Kidney tubule cell (primary cell): ENCODE measurements at places on chromosomes 2 and 18.

DNA sequence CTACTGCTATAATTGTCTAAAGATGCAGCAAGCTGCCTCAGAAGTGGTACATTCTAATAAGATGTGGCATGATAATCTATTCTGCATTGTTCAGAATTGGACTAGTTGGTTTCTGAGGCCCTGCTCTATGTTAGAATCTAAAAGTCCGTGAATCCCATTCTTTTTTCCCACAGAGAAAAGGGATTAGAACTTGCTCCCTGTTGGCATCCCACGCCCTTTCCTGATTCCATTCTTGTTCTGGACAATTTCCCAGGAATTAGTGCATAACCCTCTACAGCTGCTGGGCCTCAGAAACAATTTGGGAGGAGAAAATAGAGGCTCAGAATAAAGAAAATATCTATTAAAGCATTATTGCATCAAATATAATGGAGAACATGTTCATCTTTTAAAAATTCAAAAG is 282.7 kb downstream of the NRXN1 start:
- DNase-seq = no peak

GRCh38 chr18:57698571-57699276 is 77.1 kb upstream of the NARS1 start:
- DNase-seq = peak; percentile 18

- DNase-seq = peak; percentile 89
These were observed 111.6 kb downstream of the AGAP1 start for GRCh38 chr2:235605312-235606003.

DNA sequence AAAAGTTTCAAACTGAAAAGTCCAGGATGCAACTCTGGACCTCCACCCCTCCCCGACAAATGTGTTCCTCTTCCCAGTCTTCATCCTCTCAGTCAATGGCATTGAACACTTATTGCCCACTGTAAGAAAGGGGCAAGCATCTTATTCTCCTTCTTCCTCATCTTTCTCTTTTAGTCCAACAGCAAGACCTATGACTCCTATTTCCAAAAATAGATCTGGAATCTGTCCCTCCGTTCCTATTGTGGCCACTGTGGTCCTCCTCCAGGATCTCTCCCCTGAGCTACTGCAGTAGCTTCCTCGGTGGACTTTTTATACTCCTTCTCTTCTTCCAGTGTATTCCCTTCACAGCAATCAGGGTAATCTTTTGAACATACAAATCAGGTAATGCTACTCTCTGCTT is 28.0 kb upstream of the ARHGAP25 start:
- no peak for DNase-seq

- no peak for DNase-seq
These were observed 16.2 kb downstream of the C2orf76 start for GRCh38 chr2:119350311-119350998.

- DNase-seq = no peak
These were observed 14.3 kb upstream of the PTH2R start for GRCh38 chr2:208392300-208392699.

DNA sequence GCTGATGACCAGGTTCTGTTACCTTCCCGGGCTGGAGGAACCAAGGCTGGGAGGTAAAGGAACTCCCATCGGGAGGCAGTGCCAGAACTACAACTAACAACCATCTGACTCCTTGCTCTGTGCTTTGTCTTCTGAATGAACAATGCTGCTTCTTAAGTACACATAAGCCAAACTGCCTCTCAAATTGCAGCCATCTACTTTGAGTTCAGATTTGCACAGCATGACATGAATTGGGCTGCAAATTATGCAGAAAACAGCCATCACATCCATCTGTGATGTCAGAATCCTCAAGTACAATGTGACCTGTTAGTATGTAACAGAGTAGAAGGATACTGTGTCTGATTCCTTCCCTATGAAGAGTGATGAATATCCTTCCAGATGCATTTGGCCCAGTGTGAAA is 290.6 kb downstream of the ZNF521 start:
- DNase-seq = no peak

DNA sequence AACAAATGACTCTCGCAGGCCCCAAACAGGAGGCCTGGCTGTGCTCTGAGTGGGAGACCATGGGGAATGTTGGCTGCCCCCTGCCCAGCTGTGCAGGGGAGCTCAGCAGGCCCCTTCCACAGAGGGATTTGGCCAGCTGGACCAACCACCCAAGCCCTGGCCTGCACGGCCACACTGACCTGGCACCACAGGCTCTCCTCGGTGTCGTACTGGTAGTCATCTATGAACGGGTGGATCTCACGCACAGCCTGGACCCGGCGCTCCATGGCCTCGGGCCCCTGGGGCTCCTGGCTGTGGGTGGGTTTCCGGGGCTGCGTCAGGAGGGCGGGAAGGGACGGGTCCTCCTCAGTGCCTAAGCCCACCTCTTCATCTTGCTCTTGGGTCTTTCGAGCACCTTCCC is 74.5 kb downstream of the POLR1A start:
- no peak for DNase-seq

DNA sequence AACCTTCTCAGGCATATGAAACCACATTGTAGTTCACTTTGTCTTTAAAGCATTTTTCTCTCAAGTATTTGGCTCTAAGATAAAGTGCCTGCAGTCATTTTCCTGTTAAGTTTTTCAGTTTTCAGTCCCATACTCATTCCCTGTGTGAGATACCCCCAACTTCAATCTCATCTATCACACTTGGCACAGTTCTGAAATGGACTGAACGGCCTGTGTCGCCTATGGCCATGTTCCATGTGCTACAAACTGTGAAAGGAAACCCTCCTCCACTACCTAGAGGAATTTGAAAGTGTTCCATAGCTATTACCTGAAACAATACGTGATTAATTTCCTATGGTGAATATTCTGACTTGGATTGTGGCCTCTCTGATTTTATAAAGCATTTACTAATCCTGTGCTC is 319.1 kb downstream of the CTNNA2 start:
- no peak for DNase-seq

GRCh38 chr2:71309-72035 is 25.2 kb upstream of the FAM110C start:
- DNase-seq = peak; percentile 67

- no peak for DNase-seq
These were observed 37.6 kb downstream of the CRACDL start for GRCh38 chr2:98898423-98898841.

DNA sequence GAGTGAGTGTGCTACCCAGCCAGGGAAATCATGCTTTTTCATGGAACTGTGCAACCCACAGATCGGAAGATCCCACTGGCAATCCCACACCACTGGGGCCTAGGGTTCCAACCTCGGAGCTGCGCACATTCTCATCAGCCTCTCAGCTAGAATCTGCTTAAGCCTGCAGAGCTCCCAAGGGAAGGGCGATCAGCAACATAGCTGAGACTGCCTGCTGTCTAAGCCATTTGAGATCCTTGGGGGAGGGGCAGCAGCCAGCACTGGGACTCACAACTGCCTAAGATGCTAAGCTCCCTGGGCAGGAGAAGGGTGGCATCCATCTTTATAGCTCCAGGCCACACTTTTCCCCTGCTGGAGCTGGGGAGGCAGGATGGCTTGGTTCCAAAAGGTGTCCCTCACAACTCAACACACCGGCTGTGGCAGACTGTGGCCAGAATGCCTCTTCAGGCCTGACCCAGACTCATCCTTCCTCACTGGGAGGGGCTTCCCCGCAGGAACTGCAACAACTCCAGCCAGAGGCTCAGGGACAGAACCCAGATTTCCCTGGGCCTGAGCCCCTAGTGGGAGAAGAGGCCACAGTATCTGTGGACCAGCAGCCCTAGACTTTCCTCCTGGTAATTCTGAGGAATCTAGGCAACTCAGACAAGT is 1133.3 kb upstream of the PIK3C3 start:
- no peak for DNase-seq

GRCh38 chr2:30511122-30512083 is 64.4 kb downstream of the LCLAT1 start:
- DNase-seq = peak; percentile 32

DNA sequence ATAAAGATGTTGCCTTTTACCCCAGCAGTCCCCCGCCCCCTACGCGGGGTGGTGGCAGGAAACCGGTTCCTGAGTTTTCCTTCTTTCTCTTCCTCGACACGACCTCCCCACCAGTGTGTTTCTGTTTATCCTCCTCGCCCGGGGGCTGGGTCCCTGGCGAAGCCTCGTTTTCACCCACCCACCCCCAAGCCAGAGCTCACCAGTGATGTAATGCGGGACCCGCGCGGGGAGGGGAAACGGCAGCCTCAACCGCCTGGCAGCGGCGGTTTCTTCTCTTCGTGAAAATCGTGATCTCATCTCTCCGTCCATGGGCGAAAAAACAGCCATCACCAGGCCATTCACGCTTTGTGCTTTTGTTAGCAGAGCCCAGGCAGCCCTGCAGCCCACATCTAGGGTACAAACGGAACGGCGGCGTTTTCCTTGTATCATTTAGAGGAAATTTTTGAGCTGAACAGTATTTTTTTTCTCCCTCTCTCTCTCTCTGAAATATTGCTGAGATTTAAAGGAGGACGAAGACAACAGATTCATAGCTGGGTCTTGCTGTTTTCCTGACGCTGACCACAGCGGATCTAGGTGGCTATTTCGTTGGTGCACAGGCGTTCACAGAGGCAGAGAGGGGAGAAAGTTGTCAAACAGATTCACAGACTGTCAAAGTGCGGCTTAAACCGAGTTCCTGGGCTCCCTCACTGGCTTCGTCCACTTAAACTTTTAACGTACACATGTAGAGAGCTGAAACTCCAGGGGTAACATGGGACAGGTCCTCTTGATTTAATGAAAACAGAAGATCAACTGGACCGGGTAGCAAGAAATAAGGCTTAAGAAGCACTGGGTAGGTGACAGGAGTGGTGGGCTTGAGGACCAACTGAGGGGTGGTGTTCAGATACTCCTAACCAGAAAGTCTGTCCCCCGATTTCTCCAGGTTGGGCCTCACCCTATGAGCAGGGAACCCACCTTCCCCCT is 21.9 kb upstream of the PAX3 start:
- peak; percentile 41 for DNase-seq

DNA sequence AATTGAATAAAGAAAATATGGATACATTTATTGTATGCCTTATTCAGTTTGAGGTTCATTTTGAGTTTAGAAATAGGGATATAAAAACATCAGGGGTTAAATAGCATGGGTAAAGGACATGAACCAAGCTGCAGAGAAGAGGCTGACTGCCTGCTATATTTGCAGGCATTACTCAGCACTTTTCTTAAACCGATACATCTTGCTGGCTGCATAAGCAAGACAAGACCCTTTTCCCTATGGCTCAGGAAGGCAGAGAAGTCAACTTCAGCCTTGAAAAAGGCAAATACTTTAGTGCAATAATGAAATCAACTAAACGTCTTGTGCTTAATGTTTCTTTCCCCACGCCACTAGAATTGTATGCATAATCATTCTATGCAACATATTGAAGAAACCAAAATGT is 36.4 kb downstream of the SCN1A start:
- DNase-seq = no peak

DNA sequence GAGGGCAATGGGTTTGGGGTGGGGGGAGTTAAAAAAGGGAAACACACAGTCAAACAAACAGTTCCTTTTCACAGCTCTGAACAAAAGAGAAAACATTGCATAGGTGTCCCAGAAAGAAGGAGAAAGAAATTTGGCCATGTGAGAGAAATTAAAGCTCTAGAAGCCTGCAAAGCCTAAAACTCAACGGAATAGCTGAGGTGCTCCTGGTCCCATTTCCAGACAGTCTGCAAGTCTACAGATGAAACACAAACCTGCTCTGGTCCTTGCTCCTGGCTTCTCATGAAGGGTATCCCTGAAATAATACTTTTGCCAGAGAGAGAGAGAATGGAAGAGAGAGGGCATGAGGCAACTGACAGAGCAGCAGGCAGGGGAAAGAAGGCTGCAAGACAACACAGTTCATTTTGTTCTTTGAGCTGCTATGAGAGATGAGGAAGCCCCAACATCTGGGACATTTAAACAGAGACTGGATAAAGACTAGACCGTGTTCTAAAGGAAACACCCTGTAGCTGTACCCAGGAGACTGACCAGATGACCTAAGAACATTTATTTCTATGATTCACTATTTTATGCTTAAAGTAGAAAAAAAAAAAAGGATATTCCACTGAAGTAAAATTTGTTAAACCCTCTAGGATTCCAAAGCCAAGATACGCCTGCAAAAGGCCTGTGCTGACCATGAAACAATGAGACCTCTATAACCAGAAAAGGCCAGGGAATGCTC is 57.3 kb upstream of the CYP26B1 start:
- DNase-seq = no peak

- no peak for DNase-seq
These were observed 870.2 kb downstream of the CBLN2 start for GRCh38 chr18:71673954-71674353.

DNA sequence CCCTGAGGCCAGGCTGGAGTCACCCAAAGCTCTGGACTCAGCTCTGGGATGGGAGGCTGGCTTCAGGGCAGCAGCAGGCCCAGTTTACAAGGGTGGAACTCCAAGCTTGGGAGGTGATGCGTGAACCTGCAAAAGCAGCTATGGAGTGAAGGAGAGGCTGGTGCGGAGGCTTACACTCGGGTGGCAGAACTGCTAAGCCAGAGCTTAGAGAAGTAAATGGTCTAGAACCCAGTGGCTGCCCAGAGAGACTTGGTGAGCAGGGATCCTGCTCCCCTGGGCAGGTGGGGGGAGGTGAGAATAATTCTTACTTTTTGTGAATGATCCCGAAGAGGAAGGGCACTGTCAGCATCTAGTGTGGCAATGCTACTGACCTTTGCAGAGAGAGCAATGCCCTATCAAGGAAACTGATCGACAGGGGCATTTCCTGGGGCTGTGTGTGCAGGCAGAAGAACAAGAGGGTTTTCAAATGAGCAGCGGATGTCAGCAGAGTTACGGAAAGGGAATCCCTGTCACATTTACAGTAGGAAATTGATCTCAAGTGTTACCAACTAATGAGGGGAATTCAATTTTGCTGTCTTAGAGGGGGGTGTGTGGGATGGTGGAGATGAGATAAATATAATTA is 80.4 kb downstream of the TGFA start:
- DNase-seq = no peak

GRCh38 chr2:96470636-96471035 is 34.5 kb downstream of the NEURL3 start:
- peak; percentile 63 for DNase-seq

DNA sequence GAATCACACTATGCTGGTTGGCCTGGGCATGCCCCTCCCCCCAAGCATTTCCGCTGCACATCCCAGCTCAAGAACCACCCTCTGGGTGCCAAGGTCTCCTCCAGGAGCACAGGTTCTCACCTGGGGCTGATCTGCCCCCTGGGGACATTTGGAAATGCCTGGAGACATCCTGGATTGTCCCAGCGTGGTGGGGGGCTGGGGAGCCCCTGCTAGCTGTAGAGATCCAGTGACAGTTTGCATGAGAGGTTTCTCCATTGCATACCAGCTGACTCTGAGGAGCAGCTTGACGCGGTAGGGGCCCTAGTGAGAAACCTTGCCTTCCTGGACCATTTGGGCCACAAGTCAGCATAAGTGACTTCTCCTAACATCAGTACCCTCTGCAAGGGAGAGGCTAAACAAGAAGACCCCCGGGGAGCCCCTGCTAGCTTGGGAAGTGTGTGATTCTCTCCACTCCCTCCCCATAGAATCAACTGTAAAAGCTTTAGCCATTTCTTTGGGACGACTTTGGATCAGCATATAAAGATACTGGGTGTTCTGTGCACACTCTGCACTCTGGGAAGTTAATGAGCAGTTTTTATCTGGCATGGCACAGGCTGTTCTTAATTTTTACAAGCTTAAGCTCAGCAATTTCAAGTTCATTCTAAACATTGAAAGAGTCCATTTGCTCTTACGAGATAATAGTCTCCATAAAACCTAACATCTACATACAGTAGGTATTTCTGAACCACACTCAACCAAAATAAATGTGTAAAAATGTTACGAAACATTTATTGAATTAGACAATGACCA is 94.1 kb downstream of the GBX2 start:
- DNase-seq = no peak
